ENCODE measurements at places on chromosomes 5 and 9.

GRCh38 chr5:179526978-179527377 is 23.4 kb upstream of the RUFY1 start:
- no peak for DNase-seq

DNA sequence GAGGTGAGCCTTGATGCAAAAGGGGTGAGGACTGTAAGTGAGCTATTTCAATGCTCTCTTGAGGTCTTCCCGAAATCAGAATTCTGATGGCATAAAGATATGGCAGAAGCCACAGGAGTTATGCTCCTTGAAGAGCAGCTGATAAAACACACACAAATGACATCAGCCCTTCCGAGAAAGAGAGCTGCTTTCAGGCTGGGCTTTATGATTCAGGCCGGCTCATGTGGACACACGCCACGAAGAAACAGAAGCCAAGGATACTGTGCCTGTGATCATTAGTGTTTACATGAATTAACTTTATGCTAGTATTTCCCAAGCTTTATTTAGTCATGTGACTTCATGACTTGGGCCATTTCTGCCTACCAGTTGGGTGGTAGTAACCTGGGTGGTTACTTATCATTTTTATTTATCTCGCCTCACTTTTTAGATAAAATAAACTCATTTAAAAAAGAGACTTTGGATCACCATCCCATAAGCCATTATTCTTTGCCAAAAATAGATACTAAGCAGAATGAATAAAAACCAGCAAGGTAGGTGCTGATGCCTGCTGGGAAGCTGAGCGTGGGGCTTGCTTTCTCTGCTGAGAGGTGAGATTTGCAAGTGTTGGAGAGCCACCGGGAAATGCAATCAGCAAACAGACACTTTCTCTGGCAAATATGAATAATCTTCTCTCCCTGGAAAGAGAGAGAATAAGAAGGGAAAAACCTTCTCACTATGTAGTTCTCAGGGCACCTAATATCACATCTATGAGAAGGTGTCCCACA is 73.0 kb upstream of the SLC25A51 start:
- DNase-seq, result no peak

GRCh38 chr5:142046191-142046590 is 33.4 kb upstream of the GNPDA1 start:
- no peak for DNase-seq

- DNase-seq, result no peak
Measured at GRCh38 chr5:124494540-124495116, 251.8 kb downstream of the ZNF608 start.

GRCh38 chr5:87054821-87055220 is 212.9 kb upstream of the RASA1 start:
- no peak for DNase-seq
